ENCODE measurements at places on chromosomes 4 and X.
A peak's percentile ranks its signal among the peaks of the same experiment; 100 is the strongest.

DNA sequence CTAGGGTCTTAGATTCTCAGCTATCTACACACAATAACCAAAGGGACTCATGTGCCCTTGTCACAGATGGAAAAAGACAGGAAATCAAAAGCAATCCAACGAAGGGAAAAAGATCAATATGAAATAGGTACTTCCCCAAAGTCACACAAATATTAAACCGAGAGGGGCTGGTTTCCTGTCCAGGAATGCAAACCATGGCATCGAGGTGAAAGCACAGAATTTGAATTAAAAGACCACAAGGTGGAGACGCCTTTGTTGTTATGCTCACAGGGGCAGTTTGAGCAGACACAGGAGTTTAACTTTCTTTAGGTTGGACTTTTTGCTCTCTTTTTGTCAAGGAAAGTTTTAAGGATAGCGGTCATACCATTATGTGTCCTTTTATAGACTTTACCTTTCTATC is 14.3 kb downstream of the H2BW1 start:
- DNase-seq = no peak

DNA sequence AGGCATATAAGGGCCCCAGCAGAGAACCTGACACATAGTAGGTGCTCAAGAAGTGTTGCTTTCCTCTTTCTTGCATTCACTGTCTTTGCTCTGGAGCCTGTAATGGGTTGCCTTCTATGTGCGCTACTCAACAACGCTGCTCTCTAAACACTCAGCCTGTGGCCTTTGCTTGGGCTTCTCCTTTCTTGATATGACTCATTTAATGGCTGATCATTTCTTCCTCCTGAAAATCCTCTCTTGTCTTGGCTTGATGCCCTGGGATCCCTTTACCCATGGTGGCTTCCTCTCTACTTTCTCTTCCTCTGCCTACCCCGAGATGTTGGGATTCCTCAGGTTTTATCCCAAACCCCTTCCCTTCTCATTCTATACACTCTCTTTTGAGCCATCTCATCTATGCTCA is 19.9 kb upstream of the PJA1 start:
- DNase-seq = peak; percentile 11

DNA sequence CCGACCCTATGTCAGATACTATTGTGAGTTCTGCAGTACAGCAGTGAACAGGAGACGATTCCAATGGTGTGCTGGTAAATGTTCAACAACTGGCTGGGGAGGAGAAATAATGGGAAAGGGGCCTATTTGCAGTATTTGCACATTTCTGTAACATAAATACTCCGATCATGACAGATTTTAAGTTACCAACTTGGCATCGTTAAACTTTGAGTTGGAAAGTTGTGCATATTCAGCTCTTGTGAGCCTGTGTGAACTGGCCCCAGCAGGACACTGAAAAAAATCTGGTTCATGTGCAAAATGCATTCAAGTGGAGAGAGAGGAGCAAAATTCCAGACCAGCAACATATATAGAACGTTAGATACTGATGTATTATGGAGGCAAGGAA is 175.0 kb downstream of the MAPK10 start:
- no peak for DNase-seq

DNA sequence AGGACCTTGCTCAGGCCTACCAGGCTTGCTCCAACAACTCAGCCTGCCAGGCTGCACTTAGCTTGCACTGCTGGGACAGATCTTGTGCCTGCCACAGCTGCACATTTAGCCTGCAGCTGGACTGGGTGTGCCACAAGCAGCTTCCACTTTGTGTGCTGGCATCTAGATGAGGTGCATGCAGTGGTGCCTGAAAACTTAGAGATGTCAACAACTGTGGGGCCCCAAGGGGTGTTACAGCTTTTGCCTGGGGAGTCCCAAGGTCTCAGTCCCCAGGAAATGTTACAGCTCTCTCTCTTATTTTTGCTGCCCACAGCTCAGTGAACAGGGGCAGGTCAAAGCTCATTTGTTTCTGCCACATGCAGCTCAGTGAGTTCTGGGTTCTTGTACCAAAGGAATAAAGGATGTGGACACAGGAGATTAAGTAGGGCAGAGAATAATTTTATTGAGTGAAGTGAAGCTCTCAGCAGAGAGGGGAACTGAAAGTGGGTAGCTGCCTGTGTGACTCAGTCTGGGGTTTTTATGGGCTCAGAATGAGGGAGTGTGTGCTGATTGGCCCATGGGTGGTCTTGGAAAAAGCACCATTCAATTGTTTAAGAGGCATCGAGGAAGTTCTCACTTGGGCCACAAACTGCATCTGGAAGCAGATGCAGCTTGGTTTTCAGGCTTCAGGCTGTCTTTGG is 828.3 kb downstream of the TECRL start:
- DNase-seq = no peak

DNA sequence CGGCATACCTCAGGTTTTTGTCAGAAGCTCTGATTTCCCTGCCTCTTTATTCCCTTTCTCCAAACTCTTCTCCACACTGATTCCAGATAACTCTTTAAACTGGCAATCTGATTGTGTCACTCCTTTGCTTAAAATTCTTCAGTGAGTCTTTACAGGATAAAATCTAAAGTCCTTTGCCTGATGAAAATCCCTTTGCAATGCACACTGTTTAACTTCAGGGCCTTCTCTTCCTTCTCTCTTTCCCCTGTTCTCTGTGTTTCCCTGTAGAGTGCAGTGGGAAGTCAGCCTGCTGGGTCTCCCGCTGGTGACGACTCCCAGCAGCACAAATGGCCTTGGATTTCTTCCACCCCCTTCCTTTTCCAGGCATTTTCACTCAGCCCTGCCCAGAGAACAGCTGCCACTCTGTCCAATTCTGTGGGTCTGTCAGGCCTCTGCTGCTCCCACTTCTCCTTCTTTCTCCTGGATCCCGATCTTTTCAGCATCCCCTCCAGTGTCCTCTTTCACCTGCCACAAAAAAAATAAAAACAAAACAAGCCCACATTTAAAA is 189.9 kb upstream of the NWD2 start:
- no peak for DNase-seq

DNA sequence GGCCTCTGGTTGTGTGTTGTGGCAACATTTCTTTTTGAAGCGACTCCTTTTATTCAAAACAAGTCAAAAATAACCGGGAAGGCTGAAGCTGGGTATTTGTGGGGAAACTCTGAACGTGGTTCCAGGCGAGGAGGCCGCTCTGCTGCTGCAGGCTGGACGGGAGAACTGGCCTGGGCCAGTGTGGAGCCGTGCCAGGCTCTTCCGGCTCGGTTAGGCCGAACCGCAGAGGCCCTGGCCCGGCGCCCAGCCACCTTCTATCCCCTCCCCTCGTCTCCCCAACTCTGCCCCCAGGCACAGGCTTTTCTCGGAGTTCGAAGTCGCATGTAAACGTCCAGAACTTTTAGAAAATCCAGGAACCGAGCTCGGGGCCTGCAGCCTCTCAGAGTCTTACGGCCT is 2.4 kb upstream of the BCOR start:
- DNase-seq = no peak

DNA sequence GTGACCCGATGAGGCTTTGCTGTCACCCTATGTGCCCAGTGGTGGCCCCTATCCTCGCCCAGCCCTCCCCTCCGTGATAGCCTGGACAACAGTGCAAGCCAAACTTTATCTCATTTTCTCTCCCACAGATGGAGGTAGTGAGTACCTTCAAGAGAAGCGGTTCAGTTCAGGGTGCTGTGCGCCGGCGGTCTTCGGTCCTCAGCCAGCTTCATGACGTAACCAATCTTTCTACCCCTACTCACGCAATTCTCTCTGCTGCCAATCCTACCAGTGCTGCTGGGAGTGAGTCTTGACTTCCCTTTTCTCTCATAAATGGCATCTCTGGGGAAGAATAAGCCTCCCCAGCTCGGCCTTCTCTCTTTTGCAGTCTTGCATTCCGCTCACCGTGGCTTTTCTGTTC is 29.5 kb downstream of the CCNQ start:
- no peak for DNase-seq

DNA sequence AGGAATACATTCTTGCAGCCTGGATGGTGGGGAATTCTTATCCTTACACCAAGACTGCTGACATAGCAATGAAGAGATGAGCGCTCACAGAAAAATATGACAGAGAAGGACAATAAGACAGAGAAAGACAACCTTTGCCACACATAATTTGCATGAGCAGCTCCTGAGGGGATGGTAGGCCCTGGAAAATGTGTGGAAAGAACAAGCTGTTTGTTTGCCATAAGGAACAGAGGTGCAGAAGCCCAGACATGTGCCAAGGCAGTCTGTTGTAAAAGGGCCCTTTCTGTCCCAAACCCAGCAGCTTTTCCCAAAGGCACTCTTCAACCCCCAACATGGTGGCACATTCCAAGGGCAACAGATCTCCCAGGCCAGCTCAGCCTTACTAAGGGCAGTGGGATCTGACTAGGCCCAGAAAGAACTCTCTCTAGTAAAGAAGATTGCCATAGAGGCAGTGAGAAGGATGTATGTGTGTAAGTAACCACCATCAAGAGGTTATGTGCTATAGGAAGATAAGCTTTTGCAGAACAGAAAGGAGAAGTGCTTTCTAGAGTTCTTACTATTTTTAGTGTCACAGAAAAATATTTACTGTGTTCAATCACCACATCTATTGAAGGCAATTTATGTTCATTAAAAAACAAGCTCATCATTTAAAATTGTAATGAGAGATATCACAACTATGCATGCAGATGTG is 287.0 kb upstream of the RASGEF1B start:
- no peak for DNase-seq

GRCh38 chr4:152651473-152652060 is 28.2 kb downstream of the TMEM154 start:
- no peak for DNase-seq

GRCh38 chr4:73777612-73778011 is 37.2 kb downstream of the CXCL8 start:
- DNase-seq = peak; percentile 24

- no peak for DNase-seq
Observed at GRCh38 chr4:38605753-38606586, 58.0 kb upstream of the KLF3 start.

DNA sequence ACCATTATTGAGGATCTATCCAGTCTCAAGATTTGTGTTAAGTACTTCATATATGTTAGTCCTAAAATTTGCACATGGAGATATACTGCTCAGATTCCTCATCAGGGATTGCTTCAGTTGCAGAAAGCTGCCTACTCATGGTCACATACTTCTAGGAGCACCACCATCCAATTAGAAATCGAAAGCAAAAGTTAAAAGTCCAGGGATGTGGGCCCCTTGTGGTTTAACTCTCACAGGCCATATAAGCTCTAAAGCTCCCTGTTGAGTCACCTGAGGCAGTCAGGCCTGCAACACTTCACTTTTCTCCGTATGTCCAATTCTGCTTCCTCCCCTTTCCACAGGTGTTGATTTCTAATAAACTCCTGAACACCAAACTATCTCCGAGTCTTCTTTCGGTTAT is 84.2 kb downstream of the CNOT6L start:
- DNase-seq = peak; percentile 87

GRCh38 chr4:39637221-39637585 is 1.5 kb downstream of the SMIM14 start:
- no peak for DNase-seq

DNA sequence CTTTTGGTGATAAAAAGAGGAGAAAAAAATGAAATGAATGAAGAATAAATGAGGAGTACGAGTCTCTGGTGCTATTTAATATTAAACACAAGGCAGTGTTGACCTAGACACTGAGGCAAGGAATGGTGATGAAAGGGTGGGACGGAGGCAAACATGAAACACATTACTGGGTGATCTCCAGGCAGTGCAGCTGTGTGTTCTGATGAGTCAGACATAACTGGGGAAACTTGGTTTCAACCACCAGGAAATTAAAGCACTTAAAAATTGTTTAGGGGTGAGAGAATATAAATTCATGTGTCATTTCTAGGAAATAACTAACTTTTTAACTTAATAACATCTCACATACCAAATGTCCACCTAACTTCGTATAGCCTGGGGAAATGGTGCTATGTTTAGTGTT is 19.7 kb upstream of the CXCL6 start:
- peak; percentile 83 for DNase-seq

- no peak for DNase-seq
Observed at GRCh38 chrX:47574076-47574546, 8.1 kb upstream of the TIMP1 start.

DNA sequence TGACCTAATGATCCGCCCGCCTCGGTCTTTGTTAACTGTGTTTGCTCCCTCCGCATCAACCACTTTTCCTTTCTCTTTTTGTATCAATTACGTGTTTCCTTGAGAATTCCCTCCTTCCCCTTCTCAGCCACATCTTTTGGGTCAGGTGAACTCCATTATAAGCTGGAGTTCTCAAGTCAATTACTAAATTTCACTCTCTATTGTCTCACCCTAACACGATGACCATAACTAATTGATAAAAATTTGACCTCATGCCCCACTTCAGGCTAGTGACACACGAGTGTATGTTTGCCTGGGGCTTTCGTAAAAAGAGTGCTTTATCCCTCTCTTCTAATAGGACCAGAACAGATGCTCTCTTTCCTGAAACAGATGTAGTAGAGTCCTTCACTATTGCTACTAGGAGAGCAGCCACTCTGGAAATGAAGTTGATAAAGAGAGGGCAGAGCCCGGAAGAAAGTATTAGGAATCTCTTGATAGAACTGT is 403.6 kb upstream of the ANXA10 start:
- no peak for DNase-seq

DNA sequence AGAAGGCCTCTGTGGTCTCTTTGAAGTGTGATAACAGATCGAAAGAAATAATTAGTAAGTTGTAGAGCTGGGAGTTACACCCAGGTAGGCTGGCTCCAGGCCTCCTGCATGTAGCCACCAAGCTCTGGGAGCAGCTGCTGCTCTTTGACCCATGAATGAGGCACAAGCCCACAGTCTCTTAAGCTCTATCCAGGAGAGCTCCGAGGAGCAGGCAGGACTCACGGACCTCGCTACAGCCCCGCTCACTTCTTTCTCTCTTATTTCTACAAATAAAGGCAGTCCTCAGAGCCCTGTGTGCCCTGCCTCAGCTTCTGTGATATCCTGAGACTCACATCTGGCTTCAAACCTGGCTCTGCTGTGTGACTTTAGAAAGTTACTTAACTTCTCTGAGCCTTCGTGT is 86.9 kb downstream of the EVC start:
- DNase-seq = no peak

DNA sequence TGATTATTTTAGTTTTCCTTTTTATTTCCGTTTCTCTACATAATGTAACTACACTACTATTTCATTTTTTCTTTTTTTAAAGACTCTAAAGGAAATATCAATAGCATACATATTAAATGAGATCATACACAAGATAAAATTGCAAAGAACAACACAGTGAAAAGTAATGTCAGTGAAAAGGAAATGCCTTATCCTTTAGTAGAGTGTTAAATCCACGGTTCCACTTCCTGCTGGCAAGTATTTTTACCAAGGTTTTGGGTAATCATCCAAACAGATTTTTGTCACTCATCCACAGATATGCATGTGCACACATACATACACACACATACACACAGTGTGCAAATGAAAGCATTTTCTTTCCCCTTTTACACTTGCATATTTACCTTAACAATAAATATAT is 548.9 kb downstream of the PPP4R3C start:
- peak; percentile 42 for DNase-seq
